ENCODE measurements at places on chromosomes 2 and 18. TPM values are rescaled to one million over a fixed set of nuclear protein-coding genes. Genes with fewer than 3 reads are reported as not detected.

Gene FAM237A
- total RNA-seq, result not detected

Gene ONECUT2
- total RNA-seq, result under 0.01 TPM

Gene GCKR
- total RNA-seq, result 1.4 TPM

DNA sequence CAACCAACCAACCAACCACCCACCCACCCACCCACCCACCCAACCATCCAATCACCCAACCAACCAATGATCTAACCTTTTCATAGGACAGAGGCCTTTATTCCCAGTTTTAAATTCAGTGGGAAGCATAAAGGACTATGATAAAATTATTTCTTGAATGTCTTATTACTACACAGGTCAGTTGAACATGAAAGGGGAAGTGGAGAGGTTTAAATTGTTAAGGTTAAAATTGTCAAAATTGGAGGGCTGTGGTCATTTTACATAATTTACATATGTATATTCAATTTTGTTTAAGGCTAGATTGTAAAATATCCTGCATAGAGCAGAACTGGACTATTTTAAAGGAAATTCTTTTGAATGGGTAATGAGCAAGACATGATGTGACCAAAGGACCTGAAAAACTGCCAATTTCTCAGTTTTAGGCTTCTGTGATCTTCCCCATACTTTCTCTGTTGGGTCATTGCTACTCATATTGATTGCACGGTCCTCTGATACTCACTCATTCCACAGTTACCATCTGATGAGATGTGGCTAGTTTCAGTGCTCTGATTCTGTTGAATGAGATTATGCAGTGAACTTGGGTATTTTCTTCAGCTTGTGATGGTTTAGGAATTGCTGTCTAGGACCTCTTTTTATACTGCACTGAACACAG is 127.4 kb downstream of the PLCL1 start:
- H3K27me3 ChIP-seq, result peaks cover 5% of the 10 kb centered on the region
- no peak overlapping the region for H3K27ac ChIP-seq
- no peak for DNase-seq
- no peaks in the 10 kb centered on the region for H3K36me3 ChIP-seq
- no peaks in the 10 kb centered on the region for H3K4me1 ChIP-seq

- H3K27me3 ChIP-seq, result peaks cover 3% of the 10 kb centered on the region
- H3K4me3 ChIP-seq, result no peak overlapping the region
- H3K27ac ChIP-seq, result no peak overlapping the region
- no peak for DNase-seq
- no peaks in the 10 kb centered on the region for H3K36me3 ChIP-seq
These were observed 368.7 kb upstream of the ID2 start for GRCh38 chr2:8312861-8313830.
